ENCODE measurements at places on chromosomes 2 and 18.

- DNase-seq: no peak
These were observed 74.2 kb downstream of the LDLRAD4 start for GRCh38 chr18:13292736-13293135.

GRCh38 chr2:71614976-71615766, 161.8 kb downstream of the DYSF start:
- peak; percentile 31 for DNase-seq

DNA sequence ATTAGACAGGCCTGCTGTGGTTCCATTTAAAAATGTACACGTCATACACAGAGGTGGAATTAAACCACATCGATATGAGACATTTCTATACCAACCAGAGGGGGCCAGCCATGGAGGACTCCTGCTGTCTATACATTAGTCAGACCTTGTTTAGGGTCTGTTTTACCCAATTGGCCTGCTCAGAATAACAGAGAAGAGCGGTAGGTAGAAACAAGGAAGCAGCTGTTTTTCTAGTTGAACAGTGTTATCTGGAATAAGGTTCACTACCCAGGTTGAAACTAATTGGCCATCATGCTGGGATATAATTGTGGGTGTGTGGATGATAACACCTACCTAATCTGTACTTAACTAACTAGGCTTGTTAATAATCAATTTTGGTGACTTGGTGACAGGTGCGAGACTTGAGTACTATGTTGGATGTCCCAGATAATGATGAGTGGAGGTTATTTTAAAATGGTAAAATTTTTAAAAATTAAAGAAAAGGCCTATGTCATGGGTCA, 47.5 kb downstream of the RHBDD1 start:
- no peak for DNase-seq

DNA sequence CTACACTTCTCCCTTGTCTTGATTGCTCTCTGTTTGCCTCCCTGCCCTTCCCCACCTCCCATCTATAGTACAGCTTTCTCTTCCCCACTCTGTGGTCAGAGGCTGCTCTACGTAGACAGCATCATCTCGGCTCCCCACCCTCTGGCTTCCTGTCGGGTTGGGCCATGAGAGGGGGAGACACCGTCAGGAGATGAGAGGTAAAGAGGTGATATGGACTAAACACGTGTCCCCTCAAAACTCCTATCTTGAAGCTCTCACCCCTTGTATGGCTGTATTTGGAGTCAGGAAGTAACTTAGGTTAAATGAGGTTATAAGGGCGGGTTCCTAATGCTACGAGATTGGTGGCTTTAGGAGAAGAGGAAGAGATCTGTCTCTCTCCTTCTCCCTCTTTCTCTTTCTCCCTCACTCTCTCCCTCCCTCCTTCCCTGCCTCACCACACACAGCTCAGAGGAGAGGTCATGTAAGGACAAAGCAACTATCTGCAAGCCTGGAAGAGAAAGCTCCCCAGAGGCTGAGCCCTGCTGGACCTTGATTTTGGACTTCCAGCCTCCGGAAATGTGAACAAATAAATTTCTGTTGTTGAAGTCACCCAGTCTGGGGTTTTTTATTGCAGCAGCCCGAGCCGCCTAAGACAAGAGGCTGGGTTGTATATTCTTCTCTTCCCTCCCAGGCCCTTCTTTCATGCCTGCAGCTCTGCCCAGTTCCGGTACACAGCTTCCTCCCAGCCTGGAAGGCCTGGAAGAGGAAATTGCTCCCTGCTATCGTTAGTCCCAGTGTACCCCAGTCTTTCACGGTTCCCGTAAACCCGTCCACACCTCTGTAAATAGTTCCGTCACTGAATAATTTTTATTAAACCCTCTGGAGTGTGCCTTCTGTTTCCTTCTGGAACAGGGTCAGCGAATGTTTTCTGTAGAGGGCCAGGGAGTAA, 138.0 kb downstream of the AKAIN1 start:
- DNase-seq: no peak

DNA sequence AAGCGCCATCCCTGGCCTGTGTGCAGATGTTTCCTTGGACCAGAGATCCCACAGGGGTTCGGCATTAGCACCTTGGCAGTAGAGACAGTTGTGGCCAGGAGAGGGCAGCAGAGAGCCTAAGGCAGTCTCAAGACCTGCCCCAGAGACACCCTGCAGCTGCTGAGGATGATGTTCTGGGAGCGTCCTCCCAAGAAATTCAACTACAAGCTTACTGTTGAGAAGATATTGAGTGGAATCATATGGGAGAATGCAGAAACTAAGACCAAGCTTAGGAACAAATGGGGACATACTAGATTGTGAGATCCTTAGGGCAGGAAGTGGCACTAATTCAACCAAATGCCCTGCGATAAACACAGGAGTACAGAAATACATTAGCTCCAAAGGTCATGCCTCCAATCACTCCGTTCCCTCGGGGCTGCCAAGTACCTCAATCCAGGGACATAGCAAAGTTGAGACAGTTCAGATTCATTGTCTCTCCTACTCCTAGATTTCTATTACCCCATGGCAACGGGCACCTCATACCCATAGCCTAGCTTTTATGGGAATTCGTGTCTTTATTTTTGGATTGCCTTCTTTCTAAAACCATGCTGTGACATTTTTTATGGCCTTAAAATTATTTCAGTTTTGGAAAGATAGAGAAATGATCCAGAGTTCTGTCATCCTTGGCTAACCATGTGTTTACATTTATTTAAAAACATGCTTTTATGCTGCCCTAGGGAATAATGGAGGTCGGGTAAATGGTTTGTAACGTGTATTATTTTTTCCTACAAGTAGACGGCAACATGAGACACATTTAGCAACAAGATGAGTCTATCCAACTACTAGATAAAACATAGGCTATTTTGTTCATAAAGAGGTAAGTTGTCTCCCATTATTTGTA, 2.2 kb upstream of the ERMN start:
- peak; percentile 81 for DNase-seq

DNA sequence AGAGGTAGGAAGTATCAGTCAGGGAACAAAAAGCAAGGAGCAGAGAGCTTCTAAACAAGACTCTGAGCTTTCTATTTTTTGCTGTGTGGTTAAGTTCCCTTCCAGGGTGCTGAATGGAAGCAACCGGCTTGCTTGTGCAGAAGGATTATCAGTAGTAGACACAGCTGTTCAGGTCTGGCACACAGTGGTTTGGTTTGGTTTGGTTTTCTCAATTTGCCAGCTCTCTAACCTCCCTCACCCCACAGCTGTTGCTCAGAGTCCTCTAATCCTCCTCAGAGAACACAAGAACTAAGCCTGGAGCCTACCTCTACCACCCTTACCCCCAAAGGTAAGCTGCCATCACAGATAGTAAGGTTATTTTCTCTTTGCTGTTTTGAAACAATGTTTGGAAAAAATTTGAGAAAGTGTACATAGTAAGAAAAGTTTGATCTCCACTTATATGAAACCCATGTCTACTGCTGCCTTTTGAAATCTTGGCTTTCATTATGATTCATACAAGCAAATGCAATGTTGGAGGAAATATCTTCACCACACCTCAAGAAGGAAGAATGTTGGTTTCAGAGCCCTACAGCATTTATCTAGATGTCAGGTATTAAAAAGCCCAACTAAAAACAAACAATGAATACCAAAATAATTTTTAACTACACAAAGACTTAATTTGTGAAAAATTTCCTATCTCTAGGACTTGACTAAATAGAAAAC, 255.3 kb downstream of the NR4A2 start:
- DNase-seq: no peak

- DNase-seq: no peak
These were observed 285.5 kb upstream of the LRRTM4 start for GRCh38 chr2:77807531-77808215.

DNA sequence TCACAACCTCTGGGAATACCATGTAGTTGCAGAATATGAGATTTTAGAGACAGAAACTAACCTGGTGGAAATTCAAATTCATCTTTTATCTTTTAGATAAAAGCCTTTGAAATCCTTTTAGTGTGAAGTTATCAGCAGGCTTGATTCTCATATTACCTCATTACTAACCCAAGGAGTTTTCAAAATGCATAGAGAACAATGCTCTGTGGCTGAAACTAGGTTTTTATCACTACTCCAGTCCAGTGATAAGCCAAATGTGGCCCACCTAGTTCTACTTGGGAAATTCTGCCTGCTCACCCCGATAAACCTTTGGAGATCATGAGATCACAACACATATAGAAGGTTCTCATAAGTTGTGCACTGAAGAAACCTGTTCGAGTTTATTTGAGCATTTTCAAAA, 121.7 kb downstream of the MMADHC start:
- DNase-seq: no peak

- no peak for DNase-seq
These were observed 100.9 kb downstream of the AQP4 start for GRCh38 chr18:26764586-26764985.

GRCh38 chr2:105489168-105489878, 90.5 kb upstream of the FHL2 start:
- DNase-seq: no peak

- no peak for DNase-seq
These were observed 29.1 kb upstream of the MGAT4A start for GRCh38 chr2:98759827-98760625.

DNA sequence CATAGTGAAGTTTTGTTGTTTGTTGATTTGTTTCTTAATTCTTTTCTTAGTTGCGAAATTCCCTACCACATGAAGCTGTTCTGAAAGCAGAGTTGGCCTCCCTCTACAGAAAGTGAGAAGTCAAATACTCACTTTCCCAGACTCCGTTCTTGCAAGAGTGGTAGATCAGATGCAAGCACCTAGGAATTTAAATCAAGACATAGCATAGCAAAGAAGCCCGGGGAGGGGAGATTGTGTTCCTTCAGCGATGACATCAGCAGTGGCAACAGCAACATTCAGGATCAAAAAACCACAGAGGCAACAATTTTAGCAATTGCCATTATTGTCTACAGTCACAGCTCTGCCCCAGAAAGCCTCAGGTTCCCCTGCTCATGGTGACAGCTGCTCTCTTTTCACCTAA, 580.0 kb downstream of the RNF144A start:
- DNase-seq: no peak

GRCh38 chr2:21256006-21256405, 132.2 kb downstream of the TDRD15 start:
- DNase-seq: no peak

DNA sequence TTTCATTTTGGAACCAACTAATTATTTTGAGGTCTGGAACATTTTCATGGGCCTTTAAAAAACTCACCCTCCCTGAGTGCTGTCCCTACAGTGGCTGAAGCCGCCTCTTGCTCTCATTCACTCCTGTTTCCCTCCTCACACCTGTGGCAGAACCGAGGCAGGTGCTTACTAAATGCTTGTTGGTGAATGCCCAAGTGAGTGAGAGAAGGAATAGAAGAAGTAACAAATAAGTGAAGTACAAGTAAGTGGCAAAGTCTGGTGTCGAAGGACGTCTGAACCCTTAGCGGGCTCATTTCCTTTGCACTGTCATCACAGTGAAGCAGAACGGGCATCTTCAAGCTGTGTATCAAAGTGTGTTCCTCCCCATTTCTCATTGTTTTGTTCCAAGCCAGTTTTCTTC, 135.2 kb downstream of the RHBDD1 start:
- DNase-seq: no peak

GRCh38 chr2:180734382-180734781, 246.0 kb upstream of the UBE2E3 start:
- DNase-seq: no peak

DNA sequence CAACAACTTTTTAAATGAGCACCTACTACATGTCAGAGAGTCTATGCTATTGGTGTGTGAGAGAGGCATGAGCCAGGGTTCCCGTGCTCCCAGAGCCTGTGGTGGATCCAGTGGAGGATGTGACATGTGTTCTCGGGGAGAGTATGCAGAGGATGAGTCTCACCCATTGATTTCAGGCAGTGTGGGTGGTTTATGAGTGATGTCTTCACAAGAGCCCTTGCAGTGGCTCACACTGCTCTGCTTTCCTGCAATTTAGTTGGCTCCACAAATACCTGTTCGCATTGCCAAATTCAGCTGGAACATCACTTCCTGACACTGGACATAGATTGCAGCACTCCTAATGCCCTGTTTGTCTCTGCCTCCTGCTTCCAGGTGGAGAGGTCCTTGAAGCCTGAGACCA, 243.6 kb upstream of the CXCR4 start:
- no peak for DNase-seq

- no peak for DNase-seq
These were observed 13.4 kb upstream of the RBMS1 start for GRCh38 chr2:160507046-160507407.

All from liver (tissue), 10 donors.